Pancreas (tissue), 10 donors: ENCODE measurements at places on chromosomes 16 and 17. TPM values are rescaled to one million over a fixed set of nuclear protein-coding genes. Genes with fewer than 3 reads are reported as not detected.
A peak's percentile ranks its signal among the peaks of the same experiment; 100 is the strongest.

Gene LDHD
- 8.6 TPM for total RNA-seq

Gene NPIPA3
- total RNA-seq = 0.71 TPM

Gene ITGA3
- total RNA-seq = 16.8 TPM

Gene IQCK
- 6.7 TPM for total RNA-seq

Gene EEF2KMT
- 4.9 TPM for total RNA-seq

Gene NPIPB2
- 5.0 TPM for total RNA-seq

- peaks cover 14% of the 10 kb centered on the region for H3K4me1 ChIP-seq
- no peaks in the 10 kb centered on the region for H3K36me3 ChIP-seq
Measured at GRCh38 chr16:53131363-53132071, 76.7 kb downstream of the CHD9 start.

GRCh38 chr17:11608396-11608795, 10.1 kb downstream of the DNAH9 start:
- H3K36me3 ChIP-seq = no peaks in the 10 kb centered on the region
- peak; percentile 49 for DNase-seq
- no peaks in the 10 kb centered on the region for H3K27me3 ChIP-seq
- H3K27ac ChIP-seq = peak overlapping the region; percentile 59
- no peak overlapping the region for H3K4me3 ChIP-seq

- H3K27me3 ChIP-seq = no peaks in the 10 kb centered on the region
- no peak for DNase-seq
- H3K36me3 ChIP-seq = no peaks in the 10 kb centered on the region
- H3K4me3 ChIP-seq = no peak overlapping the region
- H3K27ac ChIP-seq = no peak overlapping the region
Measured at GRCh38 chr16:15575293-15576049, 67.5 kb downstream of the MARF1 start.

DNA sequence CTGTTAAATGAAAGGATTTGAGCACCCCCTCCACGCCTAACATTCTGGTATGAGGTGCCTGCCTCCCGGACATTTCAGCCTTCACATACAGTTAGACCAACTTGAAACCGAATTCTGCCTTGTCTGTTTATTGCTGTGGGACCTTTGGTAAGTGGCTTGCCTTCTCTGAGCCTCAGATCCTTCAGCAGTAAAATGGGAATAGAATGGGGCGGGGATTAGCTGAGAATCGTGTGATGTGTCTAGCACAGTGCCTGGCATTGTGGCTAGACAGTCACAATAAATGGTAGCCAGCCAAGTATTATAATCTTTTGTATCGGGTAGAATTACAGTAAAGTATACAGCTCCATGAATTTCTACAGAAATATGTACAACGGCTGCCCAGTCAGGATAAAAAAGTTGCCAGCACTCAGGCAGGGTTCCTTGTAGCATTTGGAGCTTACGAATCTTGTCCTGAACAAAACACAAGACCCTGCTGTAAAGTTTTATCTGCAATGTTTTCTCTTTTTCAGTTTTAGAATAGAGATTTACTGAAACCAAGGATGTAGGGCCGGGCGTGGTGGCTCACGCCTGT, 786 bp downstream of the TMC7 start:
- H3K4me3 ChIP-seq = peak overlapping the region; percentile 46
- H3K4me1 ChIP-seq = no peaks in the 10 kb centered on the region
- no peaks in the 10 kb centered on the region for H3K27me3 ChIP-seq
- no peak overlapping the region for H3K27ac ChIP-seq
- H3K36me3 ChIP-seq = no peaks in the 10 kb centered on the region

DNA sequence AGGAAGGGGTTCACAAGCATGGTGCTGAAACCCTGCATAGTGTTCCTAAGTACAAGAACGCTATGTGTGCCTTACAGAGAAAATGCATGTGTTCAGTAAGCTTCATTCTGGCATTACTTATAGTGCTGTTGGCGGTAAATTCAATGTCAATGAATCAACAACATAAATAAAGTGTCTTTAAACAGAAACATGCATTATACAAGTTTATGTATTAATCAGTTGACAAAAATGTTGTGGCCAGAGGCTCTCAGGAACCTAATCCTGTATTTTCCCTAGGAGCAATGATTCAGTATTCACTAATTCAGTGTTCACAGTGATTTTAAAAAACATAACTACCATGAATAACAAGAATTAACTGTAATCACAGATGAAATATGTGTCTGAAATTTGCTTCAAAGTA, 47.1 kb upstream of the MYOCD start:
- DNase-seq = no peak
- no peaks in the 10 kb centered on the region for H3K4me1 ChIP-seq
- H3K27me3 ChIP-seq = no peaks in the 10 kb centered on the region
- H3K27ac ChIP-seq = no peak overlapping the region
- no peaks in the 10 kb centered on the region for H3K36me3 ChIP-seq

DNA sequence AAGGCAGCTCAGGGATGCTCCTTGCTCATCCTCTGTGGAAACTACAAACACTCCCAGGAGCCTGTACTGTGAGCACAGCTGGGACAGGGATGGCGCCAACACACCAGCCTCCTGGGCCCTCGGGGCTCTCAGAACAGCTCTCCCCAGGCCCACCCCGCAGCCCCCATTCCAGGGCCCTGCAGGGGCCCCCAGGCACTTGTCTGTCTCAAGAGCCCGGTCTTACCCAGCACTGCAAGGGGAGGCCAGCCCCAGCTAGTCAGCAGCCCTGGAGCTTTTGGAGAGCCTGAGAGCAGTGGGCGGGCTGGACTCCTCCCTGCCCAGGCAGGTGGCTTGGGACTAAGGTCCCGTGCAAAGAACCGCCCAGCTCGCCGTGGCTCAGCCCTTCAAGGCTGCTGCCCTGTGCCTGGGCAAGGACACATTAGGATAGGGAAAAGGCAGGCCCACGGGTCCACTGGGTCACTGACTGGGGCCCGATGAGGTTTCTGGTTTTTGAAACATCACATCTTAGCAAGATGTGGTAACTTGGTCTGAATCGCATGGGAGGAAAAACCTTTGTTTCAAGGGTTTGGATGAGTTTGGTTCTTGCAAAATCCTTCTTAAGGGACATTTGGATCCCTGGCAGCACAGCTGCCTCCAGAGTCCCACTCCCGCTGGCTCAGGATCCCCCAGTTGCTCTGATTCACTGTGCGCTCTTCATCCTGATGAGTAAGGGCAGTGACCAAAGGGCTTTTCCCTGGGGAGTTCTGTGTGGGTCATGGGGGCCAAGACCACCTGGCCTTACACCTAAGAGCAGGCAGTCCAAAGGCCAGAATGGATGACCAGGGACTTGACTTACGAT, 2.8 kb downstream of the DNASE1L2 start:
- no peak overlapping the region for H3K4me3 ChIP-seq
- H3K36me3 ChIP-seq = no peaks in the 10 kb centered on the region
- DNase-seq = no peak
- H3K27ac ChIP-seq = no peak overlapping the region

DNA sequence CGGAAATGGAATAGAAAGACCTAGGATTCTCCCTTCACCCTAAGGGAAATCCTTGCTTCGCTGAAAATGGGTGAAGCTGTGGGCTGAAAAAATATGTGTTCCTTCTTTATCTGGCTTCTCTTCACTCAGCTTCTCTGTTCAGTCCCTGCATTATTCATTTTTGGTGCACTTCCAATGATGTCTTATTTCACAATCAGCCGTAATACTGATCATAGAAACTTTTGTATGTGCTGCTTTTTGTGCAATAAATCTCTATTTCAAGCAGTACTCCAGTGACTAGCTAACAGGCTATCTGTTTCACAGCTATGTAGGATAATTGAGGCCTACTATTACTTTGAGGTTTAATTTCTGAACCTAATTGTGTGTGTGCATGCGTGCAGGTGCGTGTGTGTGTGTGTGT, 144.6 kb downstream of the FOXL1 start:
- H3K36me3 ChIP-seq = no peaks in the 10 kb centered on the region
- no peaks in the 10 kb centered on the region for H3K27me3 ChIP-seq
- DNase-seq = no peak
- H3K27ac ChIP-seq = no peak overlapping the region

GRCh38 chr17:3935825-3936355, 19.6 kb upstream of the P2RX1 start:
- H3K4me1 ChIP-seq = no peaks in the 10 kb centered on the region
- peaks cover 11% of the 10 kb centered on the region for H3K36me3 ChIP-seq
- DNase-seq = no peak
- H3K4me3 ChIP-seq = no peak overlapping the region

GRCh38 chr17:39325528-39326240, 75.7 kb downstream of the FBXL20 start:
- no peaks in the 10 kb centered on the region for H3K27me3 ChIP-seq
- no peak for DNase-seq
- H3K4me3 ChIP-seq = no peak overlapping the region
- no peak overlapping the region for H3K27ac ChIP-seq
- H3K4me1 ChIP-seq = no peaks in the 10 kb centered on the region
- no peaks in the 10 kb centered on the region for H3K36me3 ChIP-seq

- H3K4me3 ChIP-seq = peak overlapping the region; percentile 58
- H3K4me1 ChIP-seq = no peaks in the 10 kb centered on the region
- no peak for DNase-seq
- H3K36me3 ChIP-seq = no peaks in the 10 kb centered on the region
- no peak overlapping the region for H3K27ac ChIP-seq
Measured at GRCh38 chr17:35449371-35449931, 885 bp upstream of the SLFN13 start.
